Left lobe of liver (tissue), 2 donors: ENCODE measurements at places on chromosomes 7 and 10. TPM values are rescaled to one million over a fixed set of nuclear protein-coding genes. Genes with fewer than 3 reads are reported as not detected.

DNA sequence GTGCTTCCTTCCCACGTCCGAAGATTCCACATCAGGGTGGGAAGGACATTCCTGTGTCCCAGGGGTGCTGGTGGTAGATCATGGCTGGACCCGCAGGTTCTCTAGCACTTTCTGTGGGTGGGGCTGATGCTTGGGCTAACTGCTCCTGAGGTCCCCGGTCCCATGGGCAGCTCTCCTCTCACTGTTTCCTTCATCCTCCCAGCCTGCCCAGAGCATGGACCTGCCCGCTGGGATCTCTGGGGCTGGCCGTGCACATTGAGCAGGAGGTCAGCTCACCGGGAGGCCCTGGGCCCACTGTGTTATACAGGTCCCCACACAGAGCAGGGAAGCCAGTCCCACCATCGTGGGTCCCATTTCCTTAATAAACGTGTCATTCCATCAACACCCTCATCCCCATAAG lies 502.3 kb downstream of the TCERG1L start:
- peak; percentile 18 for DNase-seq

DNA sequence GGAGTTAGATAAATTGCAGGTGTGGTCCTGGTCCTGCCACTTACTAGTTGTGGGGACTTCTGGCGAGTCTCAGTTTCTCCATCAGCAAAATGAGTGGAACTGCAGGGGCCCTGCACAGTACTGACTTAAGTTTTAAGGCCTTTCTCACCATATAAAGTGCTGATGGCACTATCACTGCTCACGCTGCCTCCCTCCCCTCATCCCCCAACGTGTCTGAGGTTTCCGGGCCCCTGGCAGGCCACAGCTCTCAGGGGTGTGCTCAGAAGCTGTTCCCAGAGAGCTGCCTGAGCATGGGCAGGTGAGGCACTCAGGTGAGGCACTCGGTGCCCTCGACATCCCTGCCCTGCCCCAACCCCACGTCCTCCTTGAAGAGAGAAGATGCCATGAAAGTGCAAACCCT lies 74.2 kb downstream of the VOPP1 start:
- no peak for DNase-seq

DNA sequence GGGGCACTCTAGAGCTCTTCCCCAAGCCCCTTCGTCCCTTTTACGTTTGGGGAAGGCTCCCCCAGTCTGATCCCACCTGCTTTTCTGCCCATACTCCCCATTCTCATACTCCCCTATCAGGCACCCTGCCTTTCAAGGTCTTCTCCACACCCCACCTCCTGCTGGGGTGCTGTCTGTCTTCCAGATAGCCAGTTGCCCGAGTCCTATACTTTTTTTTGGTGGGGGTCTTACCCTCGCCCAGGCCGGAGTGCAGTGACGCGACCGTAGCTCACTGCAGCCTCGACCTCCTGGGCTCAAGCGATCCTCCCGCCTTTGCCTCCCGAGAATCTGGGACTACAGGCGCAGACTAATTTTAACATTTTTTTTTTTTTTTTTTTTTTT lies 775 bp upstream of the ABHD11 start:
- DNase-seq = no peak

GRCh38 chr10:43211431-43212042 lies 55.3 kb downstream of the RASGEF1A start:
- no peak for DNase-seq

DNA sequence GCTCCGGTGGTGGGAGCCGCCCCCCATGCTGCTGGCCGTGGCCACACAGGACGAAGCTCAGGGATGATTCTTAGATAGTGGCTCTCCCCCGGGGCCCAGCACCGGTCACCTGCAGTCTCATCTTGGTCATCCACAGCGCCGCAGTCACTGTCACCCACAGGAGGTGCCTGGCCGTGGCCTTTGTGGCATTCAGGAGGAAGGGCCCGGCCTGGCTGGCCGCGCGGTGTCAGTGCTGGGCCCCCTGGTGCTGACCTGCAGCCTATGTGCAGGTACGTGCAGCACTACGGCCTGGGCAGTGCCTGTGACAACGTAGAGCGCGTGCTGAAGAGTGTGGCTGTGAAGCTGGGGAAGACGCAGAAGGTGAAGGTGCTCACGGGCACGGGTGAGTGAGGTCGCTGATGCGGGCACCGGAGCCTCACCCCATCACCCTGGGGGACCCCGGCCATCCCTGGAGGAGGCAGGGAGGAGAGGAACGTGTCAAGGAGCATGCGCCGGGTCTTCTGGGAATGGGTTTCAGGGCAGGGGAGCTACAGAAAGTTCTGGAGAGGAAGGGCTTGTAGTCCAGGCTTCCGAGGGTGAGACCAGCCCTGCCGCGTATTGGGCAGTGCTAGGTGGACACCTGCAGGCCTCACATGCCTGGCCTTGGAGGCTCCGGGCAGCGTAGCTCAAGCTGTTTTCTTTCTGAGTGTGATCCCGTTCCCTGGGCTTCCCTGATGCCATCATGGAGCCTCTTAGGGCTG lies 5.0 kb downstream of the SPRN start:
- no peak for DNase-seq

The PCLO gene
- total RNA-seq = 0.33 TPM

- DNase-seq = peak; percentile 65
Observed at GRCh38 chr10:88473989-88474883, 108.9 kb downstream of the RNLS start.
